Eye (tissue), 1 donor: ENCODE measurements at places on chromosomes 6 and 20.
A peak's percentile ranks its signal among the peaks of the same experiment; 100 is the strongest.

- DNase-seq = peak; percentile 84
Observed at GRCh38 chr6:16409531-16410441, 171.4 kb downstream of the GMPR start.

- DNase-seq = no peak
Observed at GRCh38 chr6:136015531-136015930, 164.0 kb downstream of the PDE7B start.

DNA sequence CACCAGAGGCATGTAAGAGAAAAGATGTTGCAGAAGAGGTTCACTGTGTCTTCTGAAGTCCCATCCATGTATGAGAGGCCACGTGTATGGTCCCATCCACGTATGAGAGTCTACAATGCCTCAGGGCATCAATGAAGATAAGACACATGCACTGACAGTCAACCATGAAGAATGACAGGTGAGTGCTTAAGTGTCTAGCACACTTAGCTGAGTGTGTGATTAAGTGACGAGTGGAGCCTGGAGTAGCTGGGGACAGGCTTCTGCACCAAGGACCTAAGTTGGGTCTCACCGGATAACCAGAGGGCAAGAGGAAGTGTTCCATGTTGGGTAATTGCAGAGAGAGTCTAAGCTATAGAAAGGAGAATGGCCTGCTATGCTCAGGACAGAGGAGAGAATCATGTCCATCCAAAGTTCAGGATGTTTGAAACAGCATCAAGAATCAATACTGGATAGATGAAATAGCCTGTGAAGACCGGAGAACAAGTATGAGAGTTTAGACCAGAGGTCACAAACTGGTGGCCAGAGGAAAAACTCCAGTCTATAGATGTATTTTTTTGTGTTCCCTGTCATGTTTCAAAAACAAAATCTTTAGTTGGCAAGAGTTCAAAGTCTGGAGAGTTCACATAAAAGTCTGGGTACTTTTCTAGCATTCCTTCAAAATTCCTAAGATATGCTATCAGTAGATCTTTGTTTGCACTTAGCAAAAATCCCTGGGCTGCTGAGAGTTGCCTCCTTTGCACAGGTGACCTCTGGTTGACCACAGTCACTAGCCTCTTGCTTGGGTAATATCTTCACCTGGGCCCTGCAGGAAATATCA lies 165.8 kb downstream of the KIF16B start:
- peak; percentile 8 for DNase-seq

- DNase-seq = peak; percentile 25
Observed at GRCh38 chr6:157753291-157753690, 69.8 kb upstream of the SNX9 start.

DNA sequence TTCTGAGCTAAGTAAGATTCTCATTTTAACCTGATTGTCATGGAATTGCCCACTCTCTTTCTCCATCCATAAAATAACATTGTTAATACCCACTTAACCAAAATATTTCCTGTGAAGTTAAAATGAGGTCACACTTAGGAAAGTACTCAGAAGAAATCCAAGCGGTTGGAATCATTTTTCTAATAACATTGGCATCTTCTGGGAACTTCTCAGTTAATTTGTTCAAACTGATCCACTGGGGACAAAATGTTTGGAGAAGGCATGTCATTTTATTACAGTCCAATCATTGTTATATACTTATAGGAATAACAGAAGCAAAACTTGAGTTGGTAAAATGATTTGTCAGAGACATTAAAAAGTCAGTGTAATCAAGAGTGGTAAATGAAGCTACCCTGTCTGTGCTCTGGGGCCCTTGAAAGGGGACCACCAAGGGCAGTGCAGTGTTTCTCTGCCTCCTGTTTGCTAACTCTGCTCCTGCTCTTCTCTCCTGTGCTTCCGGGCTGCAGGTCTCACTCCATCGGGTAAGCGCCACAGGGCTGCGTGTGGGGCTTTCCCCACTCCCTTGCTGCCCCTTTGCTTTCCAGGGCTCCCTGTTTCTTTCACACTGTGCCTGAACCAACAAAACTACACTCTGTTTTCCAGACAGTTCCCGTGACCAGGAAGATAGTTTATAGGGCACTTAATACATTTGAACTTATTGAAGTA lies 50.1 kb downstream of the HDDC2 start:
- peak; percentile 37 for DNase-seq

DNA sequence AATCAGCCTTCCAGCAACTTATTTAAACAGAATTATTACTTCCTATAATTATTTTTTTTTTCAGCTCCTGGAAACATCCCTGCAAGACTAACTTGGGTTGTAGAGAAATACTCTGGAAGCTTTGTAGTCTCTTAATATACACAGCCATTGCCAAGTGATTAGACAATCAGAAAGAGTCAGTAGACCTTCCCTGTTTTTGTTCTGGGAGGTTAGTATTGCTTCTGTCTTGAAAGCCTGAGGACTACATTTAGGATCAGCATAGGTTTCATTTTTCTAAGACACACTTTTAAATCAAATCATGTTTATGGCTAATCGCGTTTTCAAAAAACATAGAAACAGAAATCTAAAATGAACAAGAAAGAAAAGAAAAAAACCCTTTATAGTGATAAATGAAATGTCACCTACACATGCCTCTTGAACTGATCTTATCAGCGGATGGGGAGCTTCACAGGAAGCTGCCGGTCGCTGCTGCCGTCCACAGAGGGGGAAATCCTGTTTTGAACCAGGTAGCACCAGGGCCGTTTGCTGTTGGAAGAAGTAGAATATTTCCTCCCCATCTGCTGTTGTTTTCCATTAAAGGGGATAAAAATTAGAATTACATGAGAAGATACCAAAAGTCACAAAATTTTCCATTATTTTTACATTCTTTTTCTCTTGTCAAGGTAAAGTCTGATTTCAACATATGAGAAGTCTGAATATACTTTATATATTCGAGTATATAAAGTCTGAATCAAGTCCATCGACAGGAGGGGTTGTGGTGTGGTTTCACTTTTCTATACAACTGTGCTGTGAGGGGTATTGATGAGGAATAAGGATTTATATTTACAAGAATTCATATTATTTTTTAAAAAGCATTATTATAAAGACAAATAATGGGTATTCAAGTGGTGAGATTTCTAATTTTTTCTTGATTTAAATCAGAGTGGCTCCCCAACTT lies 94.6 kb downstream of the ARMC2 start:
- DNase-seq = no peak

DNA sequence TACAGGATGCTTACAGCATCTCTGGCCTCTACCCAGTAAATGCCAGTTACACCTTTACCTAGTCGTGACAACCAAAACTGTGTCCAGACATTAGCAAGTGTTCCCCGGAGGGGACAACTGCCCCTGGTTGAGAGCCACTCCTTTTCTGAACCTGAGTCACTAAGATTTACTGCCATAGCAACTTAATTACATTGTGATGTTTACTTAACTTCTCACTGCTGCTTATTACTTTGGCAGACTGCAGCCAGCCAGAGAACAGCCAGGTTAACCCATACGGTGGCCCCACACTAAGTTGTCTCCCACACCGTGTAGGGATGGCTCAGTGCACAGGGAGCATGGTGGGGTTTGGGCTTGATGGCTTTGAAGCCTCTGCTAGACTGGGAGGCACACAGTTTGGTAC lies 204.7 kb upstream of the SULF2 start:
- no peak for DNase-seq

DNA sequence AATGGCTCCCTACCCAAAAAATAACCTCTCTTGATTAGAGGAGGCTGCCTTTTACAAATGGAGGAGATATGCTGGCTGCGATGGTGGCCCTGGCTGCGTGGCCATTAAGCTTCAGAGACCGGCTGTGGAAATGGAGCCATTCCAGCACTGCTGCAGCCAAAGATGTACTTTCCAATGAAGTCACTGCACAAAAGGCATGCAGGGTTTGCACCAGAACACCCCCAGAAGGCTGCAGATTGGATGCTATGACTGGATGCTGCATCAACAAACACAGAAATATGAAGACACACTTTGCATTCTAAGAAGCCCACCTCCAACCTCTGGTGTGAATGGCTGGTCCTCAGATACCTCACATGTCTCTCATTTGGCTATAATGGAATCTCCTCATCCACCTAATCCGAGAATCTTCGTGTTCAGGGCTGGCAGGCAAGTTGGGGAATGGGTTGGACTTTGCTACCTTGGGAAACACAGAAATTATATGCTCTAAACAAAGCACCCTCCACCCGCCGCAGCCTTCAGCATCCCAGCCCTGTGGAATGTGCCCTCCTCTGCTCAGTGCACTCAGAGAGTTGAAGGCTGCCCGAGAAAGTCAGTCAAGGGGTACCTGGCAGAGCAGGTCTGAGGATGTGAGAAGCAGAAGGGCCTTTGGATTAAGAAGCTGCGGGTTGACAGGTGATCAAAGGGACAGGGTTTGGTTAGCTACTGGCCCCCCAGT lies 35.3 kb downstream of the APCDD1L start:
- no peak for DNase-seq

GRCh38 chr6:17962436-17963031 lies 24.9 kb downstream of the KIF13A start:
- DNase-seq = no peak

- DNase-seq = peak; percentile 33
Observed at GRCh38 chr20:8523684-8524083, 391.6 kb downstream of the PLCB1 start.

DNA sequence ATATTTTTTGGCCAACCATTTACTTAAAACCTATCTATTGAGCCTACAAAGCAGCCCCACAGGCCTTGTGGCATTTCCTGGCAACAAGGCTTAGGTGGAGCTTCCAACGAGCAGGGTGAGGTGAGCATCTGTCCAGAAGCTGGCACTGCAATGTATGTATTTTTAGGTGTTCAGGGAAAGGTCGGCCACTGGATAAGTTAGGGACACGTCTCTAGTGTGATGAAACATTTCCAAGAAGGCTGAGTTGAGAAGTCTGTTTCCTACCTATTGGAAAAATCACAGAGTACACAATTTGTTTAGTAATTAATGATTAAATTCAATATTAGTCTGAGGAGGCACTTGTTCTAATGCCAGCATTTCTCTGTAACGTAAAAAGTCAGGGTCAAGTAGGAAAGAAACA lies 17.8 kb upstream of the RCAN2 start:
- DNase-seq = no peak

DNA sequence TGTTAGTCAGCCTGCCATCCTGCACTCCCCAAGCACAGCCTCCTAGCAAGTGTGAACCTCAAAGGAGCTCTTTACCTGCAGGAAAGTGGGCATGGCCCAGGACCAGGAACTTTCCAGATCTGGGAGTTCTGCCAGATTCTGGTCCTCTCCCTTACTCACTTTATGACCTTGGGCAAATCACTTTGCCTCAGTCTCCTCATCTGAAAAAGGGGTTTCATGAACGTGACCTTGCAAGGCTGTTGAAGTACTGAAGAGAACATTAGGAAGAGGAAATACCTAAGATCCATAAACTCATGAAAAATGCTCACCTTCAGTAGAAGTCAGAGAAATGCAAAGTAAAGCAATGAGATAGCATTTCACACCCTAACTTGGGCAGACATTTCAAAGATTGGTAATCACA lies 26.8 kb upstream of the DSN1 start:
- no peak for DNase-seq

- DNase-seq = peak; percentile 95
Observed at GRCh38 chr20:46220455-46221207, 87.7 kb downstream of the CDH22 start.

DNA sequence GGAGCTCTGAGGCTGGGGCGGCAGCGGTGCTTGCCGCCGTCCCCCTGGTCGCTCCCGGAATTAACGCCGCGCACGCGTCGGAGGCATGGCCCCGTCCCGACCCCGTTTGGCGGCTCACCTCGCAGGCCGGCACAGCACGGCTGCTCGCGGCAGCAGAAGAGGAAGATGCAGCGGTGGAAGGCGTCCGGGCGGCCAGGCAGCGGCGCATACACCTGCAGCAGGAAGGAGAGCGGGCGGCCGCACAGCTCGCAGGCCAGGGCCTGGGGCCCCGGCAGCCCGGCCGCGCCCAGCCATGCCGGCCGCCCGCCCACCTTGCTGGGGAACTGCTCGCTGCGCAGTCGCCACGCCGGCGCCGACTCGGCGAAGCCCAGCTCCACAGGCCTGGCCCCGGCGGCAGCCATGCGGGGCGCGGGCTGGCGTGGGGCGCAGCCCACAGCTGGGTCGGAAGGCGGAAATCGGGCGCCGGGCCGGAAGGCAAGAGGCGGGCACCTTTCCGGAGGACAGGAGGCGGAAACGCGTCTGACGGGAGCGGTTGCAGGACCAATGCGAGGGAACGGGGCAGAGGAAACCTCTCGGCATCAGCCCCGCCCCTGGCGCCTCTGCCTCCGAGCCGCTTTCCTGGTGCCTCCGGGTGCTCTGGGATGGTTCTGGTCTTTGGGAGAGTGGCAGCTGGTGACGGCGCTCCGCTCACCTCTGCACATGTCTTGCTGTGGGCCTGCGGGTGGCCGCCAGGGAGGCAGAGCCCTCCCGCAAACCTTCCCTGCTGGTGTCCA lies at the start of gene PDCD2:
TSS of gene PDCD2 (minus strand) at position 457 of the 773 bp plus-strand sequence. CDS start at position 401, 56 bp downstream.
- DNase-seq = peak; percentile 95

- DNase-seq = no peak
Observed at GRCh38 chr20:64006902-64007301, 26.0 kb downstream of the PRPF6 start.

DNA sequence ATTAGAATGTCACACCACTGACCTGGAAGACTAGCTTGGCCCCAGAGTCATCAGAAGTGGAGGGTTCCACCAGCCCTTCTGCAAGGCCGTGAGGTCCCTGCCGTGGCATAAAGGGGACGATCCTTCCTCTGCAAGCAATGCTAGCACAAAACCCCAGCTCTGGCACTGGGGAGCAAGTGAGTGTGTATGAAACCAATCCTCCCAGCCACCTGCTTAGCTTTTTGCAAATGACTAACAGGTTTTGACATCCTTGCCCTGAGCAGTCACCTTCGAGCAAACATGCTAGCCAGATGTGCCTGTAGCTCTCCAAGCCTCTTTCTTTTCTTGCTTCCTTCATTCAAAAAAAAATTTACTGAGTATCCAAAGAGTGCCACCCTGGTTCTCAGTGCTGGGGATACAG lies 8.6 kb downstream of the SULF2 start:
- DNase-seq = no peak

GRCh38 chr20:23920408-23921325 lies 41.1 kb upstream of the CST5 start:
- peak; percentile 44 for DNase-seq

DNA sequence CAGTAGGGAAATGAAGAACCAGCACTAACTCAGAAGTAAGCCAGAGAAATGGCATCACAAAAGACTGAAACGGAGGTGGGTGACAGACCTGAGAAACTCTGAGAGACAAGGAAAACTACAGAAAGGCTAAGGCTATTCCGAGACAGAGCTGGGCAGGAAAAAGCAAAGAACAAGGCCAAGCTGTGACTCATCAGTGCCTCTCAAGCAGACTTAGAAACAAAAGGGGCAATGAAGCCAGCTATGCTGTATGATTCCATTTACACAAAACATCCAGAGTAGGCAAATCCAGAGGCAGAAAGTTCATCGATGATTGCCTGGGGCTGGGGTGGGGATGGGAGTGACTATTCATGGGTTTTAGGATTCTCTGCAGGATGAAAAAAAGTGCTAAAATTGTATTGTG lies 50.0 kb downstream of the SLC23A2 start:
- DNase-seq = no peak

DNA sequence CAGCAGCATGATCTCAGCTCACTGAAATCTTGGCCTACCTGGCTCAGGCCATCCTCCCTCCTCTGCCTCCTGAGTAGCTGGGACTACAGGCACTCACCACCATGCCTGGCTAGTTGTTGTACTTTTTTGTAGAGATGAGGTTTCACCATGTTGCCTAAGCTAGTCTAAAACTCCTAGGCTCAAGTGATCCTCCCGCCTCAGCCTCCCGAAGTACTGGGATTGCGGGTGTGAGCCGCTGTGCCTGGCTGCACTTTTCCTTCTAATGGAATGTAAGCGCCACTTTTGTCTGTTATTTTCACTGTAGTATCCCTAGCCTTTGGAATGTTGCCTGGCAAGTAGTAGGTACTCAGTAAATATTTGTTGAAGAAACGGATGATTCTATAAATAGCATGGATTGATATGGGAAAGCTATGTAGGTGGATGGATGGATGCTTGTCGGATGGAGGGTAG lies 10.4 kb upstream of the TRIB3 start:
- DNase-seq = no peak
